Osteoblast (primary cell): ENCODE measurements at places on chromosomes 6 and 20.

DNA sequence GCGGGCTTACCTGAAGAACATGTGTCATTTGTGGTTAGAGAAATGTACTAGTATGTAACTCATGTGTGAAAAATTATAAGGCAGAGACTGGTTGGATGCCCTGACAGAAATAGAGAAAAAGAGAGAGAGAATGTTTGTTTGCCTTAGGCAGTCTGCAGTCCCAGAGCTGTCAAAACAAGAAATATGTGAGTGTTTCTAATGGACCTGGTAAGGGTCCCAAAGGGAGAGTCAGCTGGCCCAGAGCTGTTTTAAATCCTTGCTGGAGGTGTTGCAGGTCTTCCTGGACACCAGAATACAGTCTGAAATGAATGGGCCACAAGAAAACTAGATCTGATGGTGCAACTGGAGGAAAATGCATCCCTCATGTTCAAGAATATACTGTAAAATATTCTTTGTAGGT lies 158.3 kb upstream of the OGFRL1 start:
- DNase-seq: no peak

GRCh38 chr20:49210757-49211110 lies 8.5 kb upstream of the DDX27 start:
- no peak for DNase-seq

DNA sequence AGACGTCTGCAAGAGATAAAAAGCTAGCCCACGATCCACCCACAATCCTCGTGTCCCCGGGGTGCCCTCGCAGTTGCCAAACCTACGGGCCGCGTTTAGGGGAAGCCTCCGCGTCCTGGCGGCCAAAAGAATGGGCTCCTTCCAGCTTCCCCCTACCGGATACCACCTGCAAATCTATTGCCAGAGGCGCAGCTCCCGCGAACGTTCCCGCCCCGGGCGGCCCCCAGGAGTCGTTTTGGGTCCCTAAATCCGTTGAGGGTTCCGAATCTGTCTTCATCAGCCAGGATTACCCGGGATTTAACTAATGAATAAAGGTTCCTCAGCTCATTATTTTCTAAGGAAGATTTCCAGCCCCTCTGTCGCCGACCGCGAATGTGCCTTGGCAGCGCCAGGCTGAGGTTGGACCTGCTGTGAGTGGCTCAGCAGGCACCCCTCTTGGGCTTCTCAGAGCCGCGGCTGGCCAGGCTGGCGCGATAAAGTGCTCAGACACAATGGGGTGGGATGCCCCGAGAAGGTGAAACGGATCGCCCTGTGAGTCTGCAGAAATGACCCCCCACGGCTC lies 2.8 kb upstream of the VSX1 start:
- DNase-seq: no peak

DNA sequence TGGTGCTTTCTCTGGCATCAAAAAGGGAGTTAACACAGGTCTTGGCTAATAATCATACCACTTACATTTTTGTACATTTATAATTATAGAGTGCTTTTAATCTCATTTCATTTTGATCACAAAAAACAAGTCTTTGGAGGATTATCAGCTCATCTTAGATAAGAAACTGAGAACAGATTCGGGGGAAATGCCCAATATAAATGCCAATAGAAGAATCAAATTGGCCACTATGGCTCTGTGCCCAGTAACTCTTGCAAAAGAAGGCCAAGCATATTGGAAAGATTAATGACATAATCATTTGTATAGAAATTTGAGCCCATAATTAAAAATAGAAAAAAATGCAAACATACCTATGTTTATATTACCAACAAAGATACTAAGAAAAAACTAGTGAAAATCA lies 42.5 kb downstream of the IPCEF1 start:
- no peak for DNase-seq

- DNase-seq: no peak
These were observed 125.1 kb downstream of the BFSP1 start for GRCh38 chr20:17406051-17406590.

DNA sequence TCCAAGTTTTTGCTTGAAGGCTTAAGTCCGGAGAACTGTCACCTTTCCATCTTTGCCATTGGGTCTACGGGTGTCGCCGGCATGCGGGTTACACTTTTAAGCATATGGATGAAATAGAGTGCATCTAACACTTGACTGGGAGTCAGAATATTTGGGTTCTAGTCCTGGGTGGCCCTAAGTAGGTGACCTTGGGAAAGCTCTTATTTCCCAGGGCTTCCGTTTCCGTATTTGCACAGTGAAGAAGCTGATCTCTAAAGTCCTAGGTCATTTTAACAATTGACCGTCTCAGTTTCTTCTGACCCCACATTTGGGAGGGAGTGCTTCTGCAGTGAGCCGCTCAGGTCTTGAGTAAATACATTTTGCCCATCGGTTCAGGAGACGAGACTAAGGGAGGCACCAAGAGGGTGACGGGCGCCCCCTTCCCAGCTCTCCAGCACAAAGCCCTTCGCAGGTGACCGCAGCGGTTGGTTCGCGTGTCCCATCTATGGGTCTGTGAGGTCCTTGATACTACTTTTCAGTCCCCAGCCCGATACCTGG lies 651 bp upstream of the BLTP3A start:
- peak; percentile 93 for DNase-seq

DNA sequence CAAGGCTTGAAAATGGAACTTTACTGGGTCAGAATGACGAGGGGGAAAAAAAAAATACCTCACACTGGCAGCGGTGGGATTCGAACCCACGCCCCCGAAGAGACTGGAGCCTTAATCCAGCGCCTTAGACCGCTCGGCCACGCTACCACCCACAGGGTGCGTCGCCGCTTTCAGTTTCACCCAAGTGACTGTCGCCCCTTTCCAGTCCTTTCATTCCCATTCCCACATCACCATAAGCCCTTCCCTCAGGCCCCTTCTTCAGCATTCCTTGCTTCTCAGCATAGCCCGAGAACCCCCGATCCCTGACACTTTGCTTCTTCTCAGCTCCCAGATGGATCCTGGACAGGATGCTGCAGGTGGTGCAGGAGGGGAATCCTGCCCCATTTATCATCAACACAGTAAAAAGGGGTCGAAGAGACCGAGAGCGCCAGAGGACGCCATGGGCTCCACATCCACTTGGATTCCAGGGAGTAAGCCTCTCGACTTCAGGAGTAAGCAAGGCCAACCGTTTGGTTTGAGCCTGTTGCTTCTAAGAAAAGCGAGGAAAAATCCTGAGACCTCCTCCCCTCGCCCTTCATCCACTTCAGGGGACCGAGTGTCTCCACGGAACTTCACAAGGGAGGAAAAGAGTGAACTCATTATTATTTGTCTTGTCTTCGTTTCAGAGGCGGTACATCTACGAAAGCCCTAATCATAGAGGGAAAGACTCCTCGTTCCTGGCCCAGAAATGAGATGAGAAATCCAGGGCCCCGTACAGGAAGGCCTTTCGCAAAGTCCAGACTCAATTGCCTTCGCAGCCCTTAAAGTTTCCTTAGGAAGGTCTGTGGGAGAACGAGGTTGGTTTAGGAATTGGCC lies 20.0 kb upstream of the TRIM27 start:
- DNase-seq: peak; percentile 80

DNA sequence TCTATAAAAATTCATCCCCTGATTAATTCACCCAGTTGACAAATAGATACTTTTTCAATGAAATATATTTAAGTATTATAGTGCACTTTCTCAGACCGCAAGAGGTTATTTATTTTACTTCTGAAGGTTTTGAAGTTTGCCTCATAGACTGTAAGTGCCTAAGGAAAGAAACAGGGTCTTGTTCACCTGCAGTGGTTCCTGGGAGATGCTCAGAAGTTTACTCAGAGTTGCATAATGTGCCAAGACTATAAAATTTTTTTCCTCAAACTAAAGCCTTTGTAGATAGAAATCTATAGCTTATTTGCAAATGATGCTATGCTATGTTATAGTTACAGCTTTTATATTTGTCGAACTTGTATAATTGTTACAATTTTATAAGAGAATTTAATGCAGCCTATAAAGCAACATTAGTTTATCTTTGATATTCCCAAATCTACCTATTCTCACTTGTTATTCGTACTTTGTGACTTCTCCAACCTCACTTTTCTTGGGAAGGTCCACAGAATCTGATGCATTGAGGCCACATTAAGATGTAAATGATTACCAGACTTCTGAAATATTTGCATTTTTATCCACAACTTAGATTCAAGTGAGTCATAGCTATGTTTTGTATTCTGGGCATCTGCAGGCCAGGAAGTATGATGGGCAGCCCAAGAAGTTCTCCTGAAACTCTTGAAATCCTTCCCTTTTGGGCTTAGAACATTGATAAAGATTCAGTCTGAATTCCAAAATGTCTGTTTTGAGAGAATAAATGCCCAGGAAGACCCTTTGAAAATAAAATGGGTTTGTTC lies 35.7 kb downstream of the KCNQ5 start:
- no peak for DNase-seq

GRCh38 chr6:111347589-111347988 lies 135.4 kb downstream of the REV3L start:
- no peak for DNase-seq

DNA sequence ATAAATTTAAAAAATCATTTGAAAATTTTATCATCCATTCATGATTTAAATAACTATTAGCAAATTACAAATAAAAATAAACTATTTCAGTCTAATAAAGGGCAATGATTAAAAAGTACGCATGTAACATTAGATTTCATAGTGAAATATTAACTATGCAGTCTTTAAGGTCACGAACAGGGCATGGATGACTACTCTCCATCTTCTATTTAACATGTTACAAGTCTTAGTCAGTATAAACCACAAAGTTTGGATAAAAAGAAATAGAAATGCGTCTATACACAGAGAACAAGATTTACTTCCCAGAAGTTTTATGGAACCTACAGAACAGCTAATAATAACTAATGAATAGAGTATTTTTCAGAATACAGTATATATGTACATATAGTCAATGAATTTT lies 1016.0 kb downstream of the EYS start:
- no peak for DNase-seq

GRCh38 chr6:43489277-43490072 lies 12.1 kb downstream of the TJAP1 start:
- peak; percentile 73 for DNase-seq

GRCh38 chr20:58817748-58818147 lies 33.0 kb downstream of the GNAS-AS1 start:
- DNase-seq: no peak

GRCh38 chr6:73309535-73309784 lies 44.6 kb downstream of the DPPA5 start:
- no peak for DNase-seq

DNA sequence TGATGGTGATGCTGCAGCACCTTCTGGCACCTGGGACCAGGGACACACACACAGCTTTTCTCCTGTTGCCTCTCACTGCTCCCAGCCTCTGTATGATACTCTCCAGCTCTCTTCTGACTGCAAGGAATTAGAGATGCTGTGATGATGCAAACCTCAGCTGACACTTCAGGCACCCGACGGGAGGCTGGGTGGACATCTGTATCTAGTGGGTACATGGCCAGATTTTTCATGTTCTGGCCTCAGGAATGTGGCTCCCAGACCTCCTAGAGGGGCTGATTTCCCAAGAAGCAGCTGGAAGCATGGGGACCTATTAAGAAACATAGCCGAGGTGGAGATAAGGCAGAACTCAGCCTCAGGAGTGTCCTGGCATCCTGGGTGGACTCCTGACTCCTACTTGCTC lies 6.8 kb upstream of the EPB41L1 start:
- DNase-seq: peak; percentile 55

GRCh38 chr6:43373252-43373875 lies 3.9 kb upstream of the ZNF318 start:
- DNase-seq: no peak

DNA sequence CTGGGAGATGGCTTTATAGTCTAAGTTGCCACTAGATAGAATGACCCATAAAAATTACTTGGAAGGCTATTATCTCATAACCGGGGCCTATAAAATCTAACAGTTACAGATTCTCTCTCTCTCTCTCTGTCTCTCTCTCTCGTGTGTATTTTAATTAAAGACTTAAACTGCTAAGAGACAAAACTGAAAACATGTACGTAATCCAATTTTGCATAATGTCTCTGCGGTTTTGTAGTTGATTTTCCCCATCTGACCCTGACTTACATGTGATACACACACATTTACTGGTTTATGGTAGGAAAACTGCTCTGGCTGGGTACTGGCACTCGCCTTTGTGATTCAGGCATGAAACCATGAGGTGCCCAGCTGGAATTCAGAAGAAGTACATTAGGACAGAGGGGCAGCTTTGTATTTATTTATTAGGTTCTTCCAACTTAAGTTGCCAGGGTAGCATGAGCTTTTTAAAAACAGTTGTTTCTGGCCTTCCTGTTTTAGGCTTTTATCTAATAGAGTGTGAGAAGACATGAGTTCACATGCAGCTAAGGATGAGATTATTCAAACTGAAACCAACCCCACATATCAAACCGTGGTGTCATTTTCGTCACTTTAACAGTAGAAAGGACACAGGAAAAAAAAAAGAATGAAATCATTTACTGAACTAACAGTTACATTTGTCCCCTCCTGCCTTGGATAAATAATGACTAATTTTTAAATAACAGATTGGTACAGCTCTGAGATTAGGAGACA lies 182.5 kb downstream of the GMPR start:
- peak; percentile 69 for DNase-seq

DNA sequence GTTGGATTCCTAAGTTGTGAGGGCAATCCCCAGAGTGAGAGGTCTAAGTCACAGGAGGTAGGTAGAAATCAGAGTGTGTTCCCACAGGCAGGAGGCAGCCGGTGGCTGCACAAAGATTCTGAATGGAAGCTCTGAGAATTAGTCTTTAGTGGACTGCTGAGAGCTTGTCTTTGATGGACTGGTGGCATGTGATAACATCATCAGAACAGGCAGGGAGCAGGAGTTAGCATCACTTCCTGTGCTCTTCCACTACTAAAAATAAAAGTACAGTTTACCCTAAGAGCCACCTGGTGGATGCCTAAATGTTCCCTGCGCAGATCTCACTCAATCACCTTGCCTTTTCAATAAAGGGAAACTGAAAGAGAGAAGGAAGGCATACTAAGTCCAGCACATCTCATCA lies 294.6 kb upstream of the POU3F2 start:
- DNase-seq: no peak
